Urinary bladder (tissue), 4 donors: ENCODE measurements at places on chromosomes 4 and X.

GRCh38 chr4:87516683-87517082 lies 12.5 kb downstream of the SPARCL1 start:
- no peak for DNase-seq

GRCh38 chr4:166228112-166228511 lies 355.1 kb downstream of the TLL1 start:
- DNase-seq, result no peak

DNA sequence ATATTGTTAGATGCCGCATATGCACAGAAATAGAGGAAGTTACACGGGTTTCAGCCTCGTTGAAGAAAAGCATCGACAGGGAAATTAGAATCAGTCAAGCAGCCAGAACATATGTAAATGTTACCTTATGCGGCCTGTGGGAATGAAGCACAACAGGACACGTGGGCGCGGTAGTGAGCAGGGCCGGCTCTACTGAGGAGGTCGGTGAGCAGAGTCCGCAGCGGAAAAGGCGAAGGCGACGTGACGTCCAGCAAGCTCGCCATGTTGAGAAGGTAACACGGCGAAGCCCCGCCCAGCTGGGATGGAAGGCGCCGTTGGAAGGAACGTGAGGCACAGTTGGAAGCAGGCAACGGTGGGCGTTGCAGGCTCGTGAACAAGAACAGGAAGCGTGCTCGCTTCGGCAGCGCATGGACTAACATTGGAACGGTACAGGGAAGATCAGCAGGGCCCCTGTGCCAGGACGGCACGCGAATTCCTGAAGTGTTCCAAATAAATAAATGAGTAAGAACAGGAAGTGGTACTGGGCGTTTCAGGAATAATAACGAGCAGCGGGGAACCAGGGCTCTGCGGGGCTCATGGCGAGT lies 54.6 kb downstream of the MTNR1A start:
- DNase-seq, result no peak

GRCh38 chr4:154086247-154086646 lies 297.4 kb upstream of the SFRP2 start:
- DNase-seq, result no peak

DNA sequence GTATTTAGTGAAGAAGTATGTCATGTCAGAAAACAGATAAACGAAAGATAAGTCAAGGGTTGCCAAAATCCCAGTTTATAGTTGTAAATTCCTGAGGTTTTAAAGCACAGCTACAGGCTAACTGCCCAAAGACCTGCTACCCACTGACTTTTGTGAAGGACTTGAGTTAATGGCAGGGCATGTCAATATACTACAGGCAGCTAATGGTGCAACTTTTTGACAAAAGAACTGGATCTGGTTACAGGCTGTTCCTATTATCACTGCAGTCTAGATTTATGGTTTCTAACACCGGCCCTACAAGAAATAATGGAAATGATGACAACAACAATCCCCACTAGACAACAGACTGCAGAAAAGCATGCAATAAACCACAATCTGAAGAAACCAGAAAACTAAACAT lies 6.4 kb downstream of the SCML2 start:
- no peak for DNase-seq

DNA sequence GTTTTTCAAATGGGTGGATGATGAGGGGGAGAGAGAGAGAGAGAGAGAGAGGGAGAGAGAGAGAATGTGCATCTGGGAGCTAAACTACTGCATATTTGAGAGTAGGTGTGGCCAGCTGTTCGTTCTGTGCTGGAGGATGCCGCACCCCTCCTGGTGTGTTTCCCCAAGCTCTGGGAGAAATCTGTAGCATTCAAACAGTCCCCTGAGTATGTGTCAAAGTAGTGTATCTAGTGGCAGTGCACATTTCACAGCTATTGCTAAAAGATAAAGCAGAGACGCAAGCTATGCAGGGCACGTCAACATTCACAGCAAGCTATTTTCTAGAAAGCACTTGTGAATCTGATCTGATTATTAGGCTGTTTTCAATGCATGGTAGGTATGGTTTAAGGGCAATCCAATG lies 83.5 kb upstream of the LIMCH1 start:
- DNase-seq, result no peak

DNA sequence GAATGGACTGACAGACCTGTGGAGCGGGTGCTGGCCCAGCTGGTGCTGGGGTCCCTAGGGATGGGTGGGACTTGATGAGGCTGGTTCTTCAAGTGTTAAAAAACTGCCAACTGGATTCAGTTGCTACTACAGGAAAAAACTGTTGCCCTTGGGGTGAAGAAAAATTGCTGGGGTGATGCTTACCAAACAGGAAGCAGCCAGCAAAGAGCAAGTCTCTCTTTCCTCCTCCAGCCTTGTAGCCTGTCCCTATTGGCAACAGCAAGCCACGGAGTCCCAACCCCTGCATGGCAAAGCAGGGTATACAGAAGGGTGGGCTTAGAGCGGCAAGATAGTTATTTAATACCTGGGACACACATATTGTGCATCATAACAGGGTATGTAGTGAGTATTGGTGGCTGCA lies 60.1 kb upstream of the ATP8A1 start:
- DNase-seq, result no peak

DNA sequence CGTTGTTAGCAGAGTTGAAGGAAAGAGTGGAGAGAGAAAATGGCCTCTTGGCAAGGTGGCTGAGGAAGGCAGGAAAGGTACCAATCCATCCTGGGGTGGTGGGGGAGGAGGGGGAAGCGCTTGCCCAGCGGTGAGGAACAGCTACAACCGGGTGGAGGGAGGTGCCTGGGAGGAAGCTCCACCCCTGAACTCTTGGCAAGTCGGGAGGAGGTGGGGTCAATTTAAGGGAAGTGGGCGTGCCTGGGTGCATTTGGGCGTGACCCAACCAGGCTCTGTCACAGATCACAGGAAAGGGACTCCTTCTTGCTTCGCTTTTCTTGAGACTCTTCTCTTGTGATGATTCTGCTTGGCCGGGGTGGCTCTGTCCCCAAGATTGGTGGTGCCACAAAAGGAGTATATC lies 41.7 kb downstream of the BCORL1 start:
- DNase-seq, result no peak

- no peak for DNase-seq
Observed at GRCh38 chrX:74370487-74370886, 50.8 kb upstream of the SLC16A2 start.

DNA sequence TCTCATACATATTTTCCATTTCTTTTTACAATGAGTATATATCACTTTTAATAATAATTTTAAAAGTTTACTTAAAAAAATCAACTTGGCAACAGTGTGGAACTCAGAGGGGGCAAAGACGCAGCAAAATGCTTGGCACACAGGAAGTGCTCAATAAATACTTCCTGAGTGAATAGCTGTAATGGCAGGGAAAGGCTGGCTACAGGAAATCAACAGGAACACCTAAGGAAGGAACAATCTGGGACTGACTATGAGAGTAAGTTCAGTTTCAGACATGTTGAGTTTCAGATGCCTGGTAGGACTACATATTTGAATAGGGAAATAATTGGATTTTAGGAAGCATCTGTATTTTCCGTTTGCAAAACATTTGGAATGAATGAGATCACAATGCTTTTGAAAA lies 137.6 kb downstream of the SCLT1 start:
- DNase-seq, result no peak

- no peak for DNase-seq
Observed at GRCh38 chr4:141654098-141654497, 17.7 kb downstream of the IL15 start.

DNA sequence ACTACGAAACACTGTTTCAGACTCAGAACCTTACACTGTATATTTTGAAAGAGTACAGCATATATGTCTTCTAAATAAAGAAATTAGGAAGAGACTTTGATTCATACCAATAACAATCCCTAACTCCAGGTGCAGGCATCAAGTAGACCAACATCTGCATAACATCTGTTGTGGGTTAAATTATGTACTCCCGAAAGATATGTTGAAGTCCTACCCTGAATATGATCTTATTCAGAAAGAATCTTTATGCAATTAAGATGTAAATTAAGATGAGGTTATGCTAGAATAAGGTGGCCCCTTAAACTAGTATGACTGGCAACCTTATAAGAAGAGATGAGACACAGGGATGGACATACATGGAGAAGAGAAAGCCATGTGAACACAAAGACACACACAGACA lies 117.9 kb downstream of the INPP4B start:
- no peak for DNase-seq

GRCh38 chr4:73663576-73663975 lies 43.3 kb upstream of the RASSF6 start:
- no peak for DNase-seq

DNA sequence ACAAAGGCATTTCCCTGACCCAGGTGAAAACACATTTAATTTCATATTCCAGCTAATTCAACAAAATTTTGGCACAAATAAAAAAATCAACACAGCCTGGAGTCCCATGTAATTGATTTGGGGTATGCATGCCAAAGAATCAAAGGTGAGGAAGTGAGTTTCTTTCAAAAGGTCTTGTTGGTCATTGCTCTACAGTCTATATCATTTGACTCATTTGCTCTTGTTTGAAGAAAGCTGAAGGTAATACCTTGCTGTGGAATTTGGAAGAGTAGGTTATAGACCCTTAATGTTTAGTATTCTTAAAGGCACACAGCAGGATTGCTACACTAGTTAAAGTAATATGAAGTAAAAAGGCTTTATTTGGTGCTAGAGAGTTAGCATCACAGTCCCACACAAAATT lies 25.4 kb downstream of the COL4A6 start:
- no peak for DNase-seq

DNA sequence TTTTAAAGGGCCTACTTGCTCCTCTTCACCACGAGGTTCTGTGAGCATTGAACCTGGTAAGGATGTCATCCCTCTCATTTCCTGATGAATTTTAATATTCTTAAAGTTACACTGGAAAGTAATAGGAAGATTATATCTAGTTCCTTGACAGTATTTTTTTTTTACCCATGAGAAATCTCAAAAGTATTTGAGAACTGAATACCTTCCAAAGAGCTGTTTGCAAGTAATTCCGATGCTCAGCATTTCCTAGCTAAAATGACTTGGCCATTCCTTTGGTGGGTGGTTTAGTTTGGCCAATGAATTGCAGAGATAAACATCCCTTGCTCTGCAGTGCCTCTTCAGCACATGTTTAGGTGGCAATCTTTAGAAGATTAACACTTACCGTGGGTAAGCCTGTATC lies 110.2 kb upstream of the WDR1 start:
- no peak for DNase-seq

DNA sequence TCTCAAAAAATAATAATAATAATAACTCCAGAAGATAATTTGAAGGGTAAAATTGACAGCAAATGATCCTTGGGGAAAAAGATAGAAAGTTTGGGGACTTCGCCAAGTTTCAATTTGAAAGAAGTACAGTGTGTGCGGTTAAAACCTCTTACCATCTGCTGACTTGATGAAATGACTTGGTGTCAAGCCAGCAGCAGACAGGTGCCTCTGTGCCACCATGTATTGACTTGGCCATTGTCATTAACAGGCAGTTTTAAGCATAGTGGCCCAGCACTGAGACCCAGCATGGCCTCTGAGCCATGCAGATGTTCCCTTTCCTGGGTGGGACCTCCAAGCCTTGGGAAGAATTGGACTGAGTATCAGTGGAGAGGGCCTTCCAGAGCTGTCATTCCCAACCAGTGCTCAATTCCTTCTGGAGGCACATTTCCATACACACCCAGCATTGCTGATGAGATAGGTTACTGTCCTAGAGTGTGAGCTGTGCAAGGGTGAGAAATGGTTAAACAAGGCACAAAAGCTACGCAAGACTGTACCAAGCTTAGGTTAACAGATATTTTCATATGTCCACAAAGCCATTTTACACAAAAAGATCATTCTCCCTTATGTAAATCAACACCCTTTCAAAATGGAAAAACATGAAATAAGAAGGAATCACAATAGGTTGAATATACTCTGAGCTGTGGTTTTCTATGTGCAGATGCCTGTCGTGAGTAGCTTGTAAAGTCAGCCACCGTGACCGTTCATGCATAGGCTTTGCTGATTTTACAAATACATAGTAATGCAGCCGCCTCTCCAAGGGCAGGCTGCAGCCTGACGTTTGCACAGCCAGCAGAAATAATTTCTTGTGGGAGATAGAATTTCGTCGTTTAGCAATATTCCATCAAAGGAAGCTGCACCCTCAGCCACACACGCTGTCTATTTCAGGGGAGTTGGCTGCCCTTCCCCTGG lies 59.4 kb upstream of the FBXW7 start:
- no peak for DNase-seq

DNA sequence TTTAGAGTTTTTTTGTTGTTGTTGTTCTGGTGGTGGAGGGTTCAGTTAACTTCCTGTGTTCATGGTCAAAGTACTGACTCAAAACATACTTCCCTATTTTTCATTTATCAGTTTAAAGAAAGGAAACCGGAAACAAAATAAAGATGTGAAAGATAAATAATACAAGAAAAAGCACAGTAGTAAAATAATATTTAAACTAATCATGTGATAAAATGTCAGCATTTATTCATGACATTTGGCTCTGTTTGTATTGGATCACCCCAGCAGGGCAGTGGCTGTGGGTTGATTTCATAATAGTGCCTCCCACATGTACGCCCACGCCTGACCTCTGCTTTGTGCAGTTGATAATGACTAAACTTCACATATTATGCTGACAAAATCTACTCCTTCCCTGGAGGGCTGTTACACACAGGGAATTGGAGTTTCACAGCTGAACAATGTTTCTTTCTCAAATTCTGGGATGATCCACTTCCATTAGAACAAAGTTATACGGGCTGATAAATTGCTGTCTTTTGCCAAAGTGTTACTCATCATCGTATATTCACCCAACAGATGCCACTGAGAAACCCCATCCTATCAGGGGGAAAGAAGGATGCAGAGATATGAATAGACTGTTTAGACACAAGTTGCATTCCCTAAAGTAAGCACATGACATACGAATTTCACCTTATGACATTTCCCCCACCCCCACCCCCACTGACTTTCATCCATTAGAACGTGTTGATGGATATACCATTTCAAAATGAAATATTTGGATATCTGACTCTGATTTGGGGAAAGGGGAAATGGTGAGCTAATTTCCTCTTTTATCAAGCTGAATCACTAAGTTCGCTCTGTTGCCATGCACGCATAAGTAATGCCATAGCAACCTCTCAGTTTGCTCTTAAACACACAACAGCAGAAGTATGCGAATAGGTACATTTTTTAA lies 48.3 kb downstream of the AMELX start:
- no peak for DNase-seq
